Aorta (tissue), 5 donors: ENCODE measurements at places on chromosomes 16 and 17. TPM values are rescaled to one million over a fixed set of nuclear protein-coding genes. Genes with fewer than 3 reads are reported as not detected.
A peak's percentile ranks its signal among the peaks of the same experiment; 100 is the strongest.

DNA sequence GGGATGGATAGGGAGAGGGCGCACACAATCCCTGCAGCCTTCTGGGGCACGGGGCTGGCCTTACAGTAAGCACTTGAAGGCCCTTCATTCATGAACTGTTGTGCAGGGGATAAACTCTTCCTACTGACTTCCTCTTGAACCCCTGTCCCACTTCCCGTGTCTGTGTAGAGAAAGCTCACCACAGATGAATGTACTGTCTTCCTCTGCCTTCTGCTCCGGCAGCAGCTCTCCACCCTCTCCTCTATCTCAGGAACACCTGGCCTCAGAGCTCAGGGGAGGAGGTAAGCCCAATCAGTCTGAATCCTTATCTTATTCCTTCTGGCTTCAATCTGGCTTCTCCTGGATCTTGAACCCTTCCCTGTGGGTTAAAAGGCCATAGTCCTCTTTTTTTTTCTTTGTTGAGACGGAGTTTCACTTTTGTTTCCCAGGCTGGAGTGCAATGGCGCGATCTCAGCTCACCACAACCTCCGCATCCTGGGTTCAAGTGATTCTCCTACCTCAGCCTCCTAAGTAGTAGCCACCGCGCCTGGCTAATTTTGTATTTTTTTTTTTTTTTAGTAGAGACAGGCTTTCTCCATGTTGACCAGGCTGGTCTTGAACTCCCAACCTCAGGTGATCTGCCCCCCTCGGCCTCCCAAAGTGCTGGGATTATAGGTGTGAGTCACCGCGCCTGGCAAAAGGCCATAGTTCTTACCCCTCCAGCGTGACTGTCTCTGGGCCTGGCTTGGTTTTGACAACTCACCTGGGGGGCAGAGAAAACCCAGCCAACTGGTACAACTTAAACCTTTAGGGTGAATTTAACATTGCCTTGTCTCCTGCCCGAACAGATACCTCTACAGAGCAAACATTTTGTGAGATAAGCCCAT, 7.2 kb upstream of the SLC52A1 start:
- H3K4me1 ChIP-seq: no peaks in the 10 kb centered on the region
- H3K27me3 ChIP-seq: no peaks in the 10 kb centered on the region
- no peak for DNase-seq
- H3K36me3 ChIP-seq: no peaks in the 10 kb centered on the region
- H3K27ac ChIP-seq: no peak overlapping the region

GRCh38 chr17:47664624-47664941, 14.9 kb downstream of the KPNB1 start:
- H3K36me3 ChIP-seq: peaks cover 12% of the 10 kb centered on the region
- no peaks in the 10 kb centered on the region for H3K27me3 ChIP-seq
- H3K4me3 ChIP-seq: no peak overlapping the region
- DNase-seq: no peak
- no peak overlapping the region for H3K27ac ChIP-seq

DNA sequence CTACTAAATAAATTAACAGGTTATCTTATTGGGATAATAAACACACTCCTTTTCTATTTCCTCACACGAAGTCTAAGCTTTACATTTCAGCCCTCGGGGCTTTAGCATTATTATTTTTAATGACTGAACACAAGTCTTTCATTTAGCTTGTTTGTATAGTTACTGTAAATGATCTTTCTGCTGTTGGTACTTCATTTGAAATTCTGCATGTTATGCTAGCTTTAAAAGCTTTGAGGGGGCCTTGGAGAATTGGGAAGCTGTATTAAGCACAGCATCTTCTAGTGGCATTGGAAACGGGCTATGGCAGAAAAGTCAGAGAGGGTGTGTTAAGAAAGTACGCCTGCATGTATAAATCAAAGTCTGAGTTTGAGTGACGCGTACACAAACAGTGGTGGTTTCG, 243.7 kb downstream of the FTO start:
- DNase-seq: no peak
- H3K36me3 ChIP-seq: no peaks in the 10 kb centered on the region
- H3K4me3 ChIP-seq: no peak overlapping the region
- H3K4me1 ChIP-seq: no peaks in the 10 kb centered on the region

- DNase-seq: peak; percentile 32
- H3K4me3 ChIP-seq: no peak overlapping the region
- H3K36me3 ChIP-seq: no peaks in the 10 kb centered on the region
- H3K4me1 ChIP-seq: no peaks in the 10 kb centered on the region
- H3K27ac ChIP-seq: no peak overlapping the region
Measured at GRCh38 chr17:3630781-3631180, 5.3 kb downstream of the SHPK start.

DNA sequence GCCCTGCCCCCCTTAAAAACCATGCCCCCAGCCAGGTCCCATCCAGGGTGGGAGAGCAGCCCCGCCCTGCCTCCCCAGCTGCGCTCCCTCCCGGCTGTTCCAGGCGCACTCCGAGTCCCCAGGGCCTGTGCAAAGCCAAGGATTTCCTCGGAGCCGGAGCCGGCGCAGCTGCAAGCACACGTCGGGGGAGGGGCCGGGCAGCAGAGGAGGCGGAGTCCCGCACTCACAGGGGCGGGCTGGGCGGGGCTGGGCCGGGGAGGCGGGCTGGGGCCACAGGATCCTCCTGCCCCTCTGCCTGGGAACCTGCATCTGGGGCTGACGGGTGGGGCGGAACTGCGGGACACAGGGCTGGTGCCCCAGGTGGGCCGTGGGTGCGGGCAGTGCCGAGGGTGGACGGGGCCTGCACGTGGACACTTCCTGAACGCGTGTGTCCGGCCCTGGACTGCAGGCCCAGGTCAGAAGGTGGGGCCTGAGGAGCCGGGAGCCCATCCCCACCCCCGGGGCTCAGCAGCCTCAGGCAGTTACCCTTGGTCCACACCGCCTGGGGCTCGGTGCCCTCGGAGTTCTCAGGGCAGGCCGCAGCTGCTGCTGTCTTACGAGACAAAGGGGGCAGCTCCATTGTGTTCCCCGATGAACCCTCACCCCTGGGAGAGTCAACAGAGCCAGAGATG, 24.0 kb upstream of the SSTR5 start:
- DNase-seq: peak; percentile 70
- H3K27ac ChIP-seq: no peak overlapping the region
- H3K4me3 ChIP-seq: no peak overlapping the region
- H3K4me1 ChIP-seq: no peaks in the 10 kb centered on the region
- no peaks in the 10 kb centered on the region for H3K36me3 ChIP-seq
- H3K27me3 ChIP-seq: no peaks in the 10 kb centered on the region

DNA sequence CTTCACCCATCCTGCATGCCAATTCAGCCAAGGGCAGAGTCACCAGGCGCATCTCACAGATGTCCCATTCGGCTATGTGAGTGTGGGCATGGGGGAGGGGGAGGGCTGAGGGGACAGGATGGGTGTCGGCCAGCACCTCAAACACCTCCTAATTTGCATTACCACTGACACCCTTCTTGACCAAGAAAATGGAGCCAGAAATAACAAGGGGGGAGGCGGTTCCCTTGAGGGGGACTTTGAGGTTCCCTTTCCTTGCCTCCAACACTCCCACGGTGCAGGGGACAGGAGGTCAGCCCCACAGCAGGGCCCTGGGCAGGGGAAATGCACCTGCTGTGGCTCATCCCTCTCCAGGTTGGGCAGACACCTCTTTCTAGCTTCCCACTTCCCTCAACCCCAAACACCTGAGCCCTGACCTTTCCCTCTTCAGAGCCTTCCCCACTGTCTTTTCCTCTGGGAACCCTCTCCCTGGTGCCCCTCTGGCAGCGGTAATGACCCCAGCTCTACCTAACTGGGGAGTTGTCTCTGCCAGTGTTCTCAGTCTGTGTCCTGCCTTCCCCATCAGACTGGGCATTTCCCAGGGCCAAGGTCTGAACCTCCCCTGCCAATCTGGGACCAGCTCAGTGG, 18.2 kb upstream of the TBX21 start:
- H3K27me3 ChIP-seq: no peaks in the 10 kb centered on the region
- no peak overlapping the region for H3K4me3 ChIP-seq
- DNase-seq: no peak
- H3K4me1 ChIP-seq: no peaks in the 10 kb centered on the region
- H3K27ac ChIP-seq: no peak overlapping the region

GRCh38 chr17:33273743-33274410, 19.2 kb downstream of the ASIC2 start:
- no peak for DNase-seq
- no peaks in the 10 kb centered on the region for H3K4me1 ChIP-seq
- no peak overlapping the region for H3K4me3 ChIP-seq
- H3K27ac ChIP-seq: no peak overlapping the region

- no peaks in the 10 kb centered on the region for H3K4me1 ChIP-seq
- H3K4me3 ChIP-seq: no peak overlapping the region
- H3K36me3 ChIP-seq: no peaks in the 10 kb centered on the region
- H3K27me3 ChIP-seq: no peaks in the 10 kb centered on the region
- DNase-seq: no peak
Measured at GRCh38 chr17:60164697-60165096, 14.9 kb downstream of the CA4 start.

DNA sequence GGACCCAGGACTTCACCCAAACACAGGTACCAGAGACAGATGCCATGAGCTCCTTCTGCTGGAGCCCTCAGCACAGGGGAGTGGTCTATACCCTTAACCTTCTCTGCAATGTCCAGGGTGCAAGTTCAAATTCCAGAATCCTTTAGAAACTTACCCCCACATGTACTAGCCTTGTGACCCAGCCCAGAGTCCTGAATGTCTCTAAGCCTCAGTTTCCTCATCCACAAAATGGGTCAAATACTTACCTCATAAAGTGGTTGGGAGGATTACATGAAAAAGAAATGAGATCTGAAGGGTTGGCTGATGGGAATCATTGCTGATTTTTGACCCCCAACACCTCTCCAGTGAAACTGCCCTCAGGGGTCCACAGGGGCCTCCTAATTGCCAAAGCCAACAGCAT, 21.7 kb downstream of the COTL1 start:
- no peaks in the 10 kb centered on the region for H3K36me3 ChIP-seq
- no peak overlapping the region for H3K4me3 ChIP-seq
- no peaks in the 10 kb centered on the region for H3K4me1 ChIP-seq
- H3K27me3 ChIP-seq: no peaks in the 10 kb centered on the region
- H3K27ac ChIP-seq: no peak overlapping the region

GRCh38 chr17:1907216-1907631, 77.4 kb downstream of the RPA1 start:
- no peaks in the 10 kb centered on the region for H3K36me3 ChIP-seq
- no peak overlapping the region for H3K4me3 ChIP-seq
- no peak overlapping the region for H3K27ac ChIP-seq
- H3K27me3 ChIP-seq: no peaks in the 10 kb centered on the region
- no peak for DNase-seq
- H3K4me1 ChIP-seq: no peaks in the 10 kb centered on the region

GRCh38 chr17:77306790-77307478, 166.2 kb downstream of the SEC14L1 start:
- no peak overlapping the region for H3K4me3 ChIP-seq
- no peak for DNase-seq
- H3K27me3 ChIP-seq: no peaks in the 10 kb centered on the region
- H3K36me3 ChIP-seq: no peaks in the 10 kb centered on the region

GRCh38 chr17:42819939-42820535, 4.0 kb downstream of the BECN1 start:
- peaks cover 7% of the 10 kb centered on the region for H3K36me3 ChIP-seq
- H3K27ac ChIP-seq: no peak overlapping the region
- H3K4me1 ChIP-seq: peaks cover 3% of the 10 kb centered on the region
- no peaks in the 10 kb centered on the region for H3K27me3 ChIP-seq

DNA sequence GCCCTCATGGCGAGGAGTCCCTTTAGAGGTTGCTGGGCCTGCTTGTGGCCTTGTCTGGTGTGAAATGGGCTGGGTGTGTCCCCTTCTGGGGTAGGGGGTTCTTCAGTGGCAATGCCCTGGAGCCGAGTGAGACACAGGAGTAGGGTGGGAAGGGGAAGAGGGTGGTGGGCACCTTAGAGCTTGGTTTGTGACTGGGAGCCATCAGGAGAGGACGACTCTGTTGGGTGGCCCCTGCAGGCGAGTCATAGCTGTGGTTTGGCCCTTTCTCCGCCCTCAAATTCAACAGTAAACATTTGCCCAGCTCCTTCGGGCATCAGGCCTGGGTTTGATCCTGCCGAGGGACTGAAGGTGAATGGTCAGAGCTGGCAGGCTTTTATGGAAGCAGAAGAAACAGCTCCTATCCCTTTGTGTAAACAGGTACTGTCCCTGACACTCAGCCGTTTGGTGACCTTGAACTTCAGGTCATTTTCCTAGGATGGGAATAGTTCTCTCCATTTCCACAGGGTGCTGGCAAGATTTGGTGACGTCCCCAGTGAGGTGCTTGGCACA, 2.9 kb downstream of the E4F1 start:
- no peak for DNase-seq
- no peaks in the 10 kb centered on the region for H3K27me3 ChIP-seq
- H3K4me1 ChIP-seq: no peaks in the 10 kb centered on the region
- peaks cover 8% of the 10 kb centered on the region for H3K36me3 ChIP-seq

GRCh38 chr16:1745181-1745899, 26.0 kb downstream of the NME3 start:
- no peak for DNase-seq
- H3K27me3 ChIP-seq: no peaks in the 10 kb centered on the region
- peaks cover 15% of the 10 kb centered on the region for H3K36me3 ChIP-seq

- no peak overlapping the region for H3K27ac ChIP-seq
- H3K4me3 ChIP-seq: no peak overlapping the region
- H3K4me1 ChIP-seq: no peaks in the 10 kb centered on the region
- no peaks in the 10 kb centered on the region for H3K36me3 ChIP-seq
- H3K27me3 ChIP-seq: no peaks in the 10 kb centered on the region
- DNase-seq: no peak
Measured at GRCh38 chr16:51393381-51394005, 242.4 kb upstream of the SALL1 start.

DNA sequence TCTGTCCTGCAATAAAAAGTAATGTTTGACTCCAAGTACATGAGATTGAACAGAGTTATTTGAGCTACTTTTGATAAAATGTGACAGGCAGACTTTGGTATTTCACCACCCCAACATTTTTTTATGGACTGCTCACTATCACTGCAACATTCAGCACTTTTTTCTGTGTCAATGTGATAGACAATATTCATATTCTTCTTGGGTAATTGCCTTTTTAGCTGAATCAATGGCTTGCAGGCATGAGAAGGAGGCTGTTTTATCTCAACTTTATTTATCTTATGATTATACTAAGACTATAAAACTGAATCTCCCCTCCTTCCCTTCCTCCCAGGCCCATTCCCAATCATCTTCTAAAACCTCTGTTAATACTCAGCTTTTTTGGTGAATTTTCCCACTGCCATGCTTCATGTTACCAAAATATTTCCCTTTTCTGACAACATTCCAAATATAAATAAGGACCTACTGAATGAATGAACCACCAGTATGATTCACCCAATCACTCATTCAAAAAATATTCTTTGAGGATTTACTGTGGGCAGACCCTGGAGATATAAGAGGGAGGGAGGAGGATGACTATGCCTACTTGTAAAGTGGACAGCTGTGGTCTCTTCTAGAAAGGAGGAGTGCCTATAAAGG, 67.6 kb downstream of the CDH13 start:
- H3K4me3 ChIP-seq: no peak overlapping the region
- H3K27me3 ChIP-seq: no peaks in the 10 kb centered on the region
- no peaks in the 10 kb centered on the region for H3K36me3 ChIP-seq
- no peak overlapping the region for H3K27ac ChIP-seq
- peaks cover 9% of the 10 kb centered on the region for H3K4me1 ChIP-seq

The ZG16B gene
- 0.48 TPM for total RNA-seq

The HOXB13 gene
- not detected for total RNA-seq

The SEZ6L2 gene
- total RNA-seq: 0.71 TPM

The TMEM100 gene
- total RNA-seq: 24.4 TPM

The ATP1B2 gene
- 7.2 TPM for total RNA-seq

The GSDMA gene
- total RNA-seq: 6.2 TPM

The APRT gene
- total RNA-seq: 60.2 TPM

The PTGES3L gene
- 2.5 TPM for total RNA-seq

The CTF1 gene
- total RNA-seq: 7.2 TPM

The ZSCAN32 gene
- 14.1 TPM for total RNA-seq

The BAIAP3 gene
- total RNA-seq: 3.1 TPM
